ENCODE measurements at places on chromosomes 3 and 15.

GRCh38 chr3:140128631-140129030 is 193.6 kb downstream of the CLSTN2 start:
- DNase-seq = no peak

GRCh38 chr15:69940441-69941300 is 157.0 kb downstream of the TLE3 start:
- no peak for DNase-seq

DNA sequence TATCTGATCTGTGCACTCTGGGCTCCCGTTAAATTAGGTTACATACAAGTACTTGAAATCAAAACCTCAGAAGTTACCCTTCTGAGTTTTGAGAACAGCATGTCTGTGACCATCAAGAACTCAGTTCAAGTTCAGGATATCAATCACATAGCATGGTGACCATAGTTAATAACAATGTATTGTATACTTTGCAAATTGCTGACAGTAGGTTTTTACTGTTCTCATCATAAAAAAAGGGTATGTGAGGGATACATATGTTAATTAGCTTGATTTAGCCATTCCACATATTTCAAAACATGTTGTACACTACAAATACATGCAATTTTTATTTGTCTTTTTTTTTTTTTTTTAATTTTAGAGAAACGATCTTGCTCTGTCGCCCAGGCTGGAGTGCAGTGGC is 25.5 kb downstream of the TMEM40 start:
- no peak for DNase-seq

DNA sequence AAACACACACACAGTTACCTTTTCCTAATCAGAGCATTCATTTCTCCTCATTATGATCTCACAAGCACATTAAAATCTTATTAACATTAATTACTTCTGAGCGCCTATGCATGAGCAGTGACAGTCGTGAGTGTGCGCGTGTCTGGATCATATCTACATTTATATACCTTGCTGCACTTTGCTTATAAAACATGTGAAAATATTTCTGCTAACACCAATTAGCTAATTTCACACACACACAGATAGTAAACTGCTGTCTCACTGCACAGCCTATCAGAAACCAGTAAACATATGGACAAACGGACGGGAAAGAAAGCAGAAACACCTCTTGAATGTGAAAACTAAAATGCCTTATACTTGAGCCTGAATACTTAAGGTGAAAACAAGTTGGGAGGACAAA is 64.8 kb downstream of the ZBTB20 start:
- no peak for DNase-seq

DNA sequence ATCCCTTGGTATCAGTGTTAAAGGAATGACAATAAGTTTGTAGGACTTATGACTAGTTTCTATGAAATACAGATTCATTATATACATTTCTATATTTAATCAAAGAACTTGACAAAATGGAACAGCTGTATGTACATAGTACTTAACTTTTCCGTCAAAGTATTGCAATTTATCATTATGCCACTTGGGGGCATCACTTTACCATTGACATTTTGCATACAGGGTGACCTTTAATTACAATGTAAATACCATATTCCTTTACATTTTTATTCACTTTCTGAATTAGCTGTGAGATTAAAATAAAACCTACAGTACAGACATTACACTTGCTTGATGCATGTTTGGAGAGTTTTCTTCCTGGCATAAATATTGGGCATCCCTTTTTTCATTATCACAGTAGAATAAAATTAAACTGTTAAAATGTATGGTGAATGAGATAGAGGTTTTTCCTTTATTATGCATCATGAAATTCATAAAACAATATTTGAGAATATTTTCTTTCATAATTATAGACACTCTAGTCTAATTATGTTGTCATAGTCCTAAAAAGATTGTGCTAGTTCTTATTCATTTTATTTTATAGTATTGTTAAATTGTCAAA is 6.9 kb downstream of the NEK11 start:
- DNase-seq = peak; percentile 38

All from hindlimb muscle (tissue), 1 donor.